Kidney (tissue), 22 donors: ENCODE measurements at places on chromosomes 7 and 10.
A peak's percentile ranks its signal among the peaks of the same experiment; 100 is the strongest.

- no peak for DNase-seq
These were observed 145.0 kb downstream of the PTPN20 start for GRCh38 chr10:47056247-47056510.

- DNase-seq: no peak
These were observed 44.1 kb upstream of the MXI1 start for GRCh38 chr10:110163192-110163773.

GRCh38 chr7:102272075-102272916 lies 14.4 kb upstream of the SH2B2 start:
- peak; percentile 84 for DNase-seq

- no peak for DNase-seq
These were observed 835 bp upstream of the DGKI start for GRCh38 chr7:137847568-137848050.

GRCh38 chr7:2908103-2908683 lies 64.1 kb upstream of the GNA12 start:
- no peak for DNase-seq
